ENCODE measurements at places on chromosomes 4 and X.

DNA sequence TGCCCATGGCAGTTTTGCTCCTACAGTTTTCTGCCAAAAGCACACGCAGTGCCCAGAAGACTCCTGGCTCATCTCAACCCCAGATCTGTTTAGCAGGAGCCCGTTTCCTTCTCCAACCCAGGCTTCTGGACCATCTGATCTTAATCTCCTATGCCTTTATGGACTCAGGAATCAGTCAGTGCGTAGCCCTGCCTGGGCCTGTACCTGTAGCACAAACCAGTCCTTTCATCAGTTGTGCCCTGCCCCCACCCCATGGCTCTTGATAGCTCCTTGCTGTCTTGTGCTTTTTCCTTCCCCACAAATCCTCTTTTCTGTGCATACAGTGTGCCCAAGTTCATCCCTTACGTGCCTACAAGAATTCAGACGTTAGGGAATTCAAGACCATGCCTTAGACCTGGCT lies 1.5 kb downstream of the ZNF718 start:
- no peak for DNase-seq

DNA sequence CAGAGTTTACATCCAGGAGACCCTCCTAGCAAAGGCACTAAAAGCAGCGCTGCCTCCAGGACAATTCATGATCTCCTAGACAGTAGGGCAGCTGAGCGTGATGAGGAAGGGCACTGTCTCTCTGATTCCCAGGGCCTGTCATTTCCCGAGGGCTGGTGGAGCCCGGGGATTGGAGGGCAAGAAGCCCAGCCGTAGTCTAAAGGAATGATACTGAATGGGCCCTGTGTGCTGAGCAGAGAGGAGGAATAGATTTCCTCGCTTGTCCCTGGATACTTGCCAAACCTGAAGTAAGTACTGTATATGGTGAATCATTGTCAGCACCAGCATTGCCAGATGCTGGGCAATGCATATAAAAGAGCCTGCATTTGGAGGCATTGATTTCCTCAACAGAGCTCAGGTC lies 88.0 kb upstream of the SLITRK2 start:
- no peak for DNase-seq

DNA sequence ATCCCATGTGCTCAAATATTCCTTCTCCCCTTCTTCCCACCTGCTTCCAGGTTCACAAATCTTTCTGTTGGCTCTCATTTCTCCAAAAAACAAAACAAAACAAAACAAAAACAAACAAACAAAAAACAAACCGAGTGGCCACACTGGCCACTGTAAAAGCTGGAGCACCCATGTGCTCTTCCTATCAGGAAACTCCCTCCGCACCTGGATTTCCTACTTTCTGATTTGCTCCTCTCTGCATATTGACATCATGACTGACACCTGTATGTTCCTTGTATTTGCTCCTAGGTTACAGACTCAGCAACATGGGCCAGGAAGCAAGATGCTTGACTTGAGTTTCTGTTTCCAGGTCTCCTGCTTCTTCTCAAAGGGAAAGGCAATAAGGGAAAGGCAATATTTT lies 258.8 kb downstream of the GPC3 start:
- no peak for DNase-seq

GRCh38 chr4:137627739-137628460 lies 95.6 kb upstream of the PCDH18 start:
- no peak for DNase-seq

- DNase-seq: no peak
These were observed 607 bp upstream of the SCOC start for GRCh38 chr4:140372751-140373327.

DNA sequence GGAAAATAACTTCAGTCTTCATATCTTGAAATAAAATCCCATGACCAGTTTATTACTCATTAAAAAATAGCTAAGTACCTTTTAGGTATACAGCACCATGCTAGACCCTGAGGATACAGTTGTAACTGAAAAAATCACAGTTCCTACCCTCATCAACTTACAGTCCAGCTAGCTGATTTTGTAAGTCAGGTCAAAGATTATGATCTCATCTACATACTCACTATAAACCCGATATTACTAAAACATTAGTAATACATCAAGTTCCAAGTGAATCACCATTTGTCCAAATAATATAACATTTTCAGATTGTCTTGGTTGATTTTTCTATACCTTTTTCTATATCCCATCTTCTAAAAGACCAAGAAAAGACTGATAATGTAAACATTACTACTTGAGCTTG lies 333.9 kb downstream of the INPP4B start:
- DNase-seq: no peak

All from C1 segment of cervical spinal cord (tissue), 14 donors.